NCI-H187 treated with DMSO at 0.1 percent for 48 hours (cell line): ENCODE measurements at places on chromosomes 16 and 17.

GRCh38 chr16:79691007-79691406 is 90.5 kb upstream of the MAF start:
- DNase-seq: no peak

GRCh38 chr17:61233991-61234750 is 165.5 kb upstream of the TBX2 start:
- DNase-seq: no peak

GRCh38 chr16:3807425-3808123 is 72.9 kb downstream of the CREBBP start:
- no peak for DNase-seq

GRCh38 chr16:84545114-84545737 is 40.8 kb upstream of the MEAK7 start:
- no peak for DNase-seq

GRCh38 chr17:8345052-8345690 is 5.5 kb downstream of the ODF4 start:
- no peak for DNase-seq

GRCh38 chr16:5062790-5063765 is 2.7 kb downstream of the C16orf89 start:
- DNase-seq: no peak

DNA sequence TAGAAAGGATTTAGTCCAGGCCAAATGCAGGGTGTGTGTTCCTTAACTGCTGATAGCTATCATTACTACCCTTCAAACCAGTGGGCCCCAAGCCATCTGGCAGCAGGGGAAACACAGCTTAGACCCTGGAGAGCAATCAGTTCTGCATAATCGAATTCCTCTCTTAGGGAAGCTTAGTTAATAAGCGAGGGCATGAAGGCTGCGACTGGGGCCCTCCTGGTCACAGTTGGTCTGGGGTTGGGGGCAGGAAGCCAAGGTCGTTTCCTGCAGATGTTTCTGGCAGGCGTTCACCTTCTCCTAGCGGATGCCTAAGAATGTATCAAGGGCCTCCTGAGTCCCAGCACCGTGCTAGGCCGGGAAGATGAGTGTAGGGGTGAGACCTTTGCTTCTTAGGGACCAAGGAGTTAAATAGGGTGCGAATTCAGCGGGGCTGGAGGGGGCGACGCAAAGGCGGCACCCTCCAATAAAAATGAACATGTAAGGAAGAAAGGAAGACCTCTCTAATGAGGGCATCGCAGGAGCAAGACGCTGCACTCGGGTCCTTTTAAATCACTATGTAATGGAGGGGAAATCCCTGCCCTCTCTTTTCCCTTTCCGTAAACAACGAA is 16.5 kb upstream of the EEF2K start:
- DNase-seq: no peak

DNA sequence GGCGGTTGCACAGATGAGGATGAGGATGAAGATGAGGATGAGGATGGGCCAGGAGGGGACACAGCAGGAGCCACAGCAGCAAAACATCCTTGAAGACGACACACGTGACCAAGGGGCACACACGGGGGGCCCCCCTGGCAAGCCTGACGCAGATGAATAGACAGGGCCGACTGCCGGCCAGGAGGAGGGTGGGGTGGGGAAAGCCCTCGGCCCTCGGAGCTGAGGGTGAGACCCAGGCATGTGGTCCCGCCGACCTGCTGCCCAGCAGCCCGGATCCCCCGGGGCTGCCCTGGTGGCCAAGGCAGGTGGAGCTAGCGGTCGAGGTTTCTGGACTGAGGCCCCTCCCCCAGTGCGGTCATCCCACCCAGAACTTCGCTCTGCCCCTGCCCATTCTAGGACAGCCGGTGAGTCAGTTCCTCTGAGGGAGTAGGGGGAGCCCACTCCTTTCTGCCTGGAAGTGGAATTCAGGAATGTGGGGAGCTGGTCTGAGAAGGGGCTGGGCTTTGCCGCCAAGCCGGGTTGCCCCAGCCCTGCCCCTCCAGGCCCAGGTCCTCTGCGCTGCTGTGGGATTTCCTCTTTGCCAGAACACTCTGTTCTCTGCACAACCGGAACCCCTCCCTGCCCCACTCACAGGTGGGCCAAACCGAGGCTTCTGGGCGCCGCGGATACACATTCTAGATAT is 9.9 kb downstream of the CYGB start:
- DNase-seq: no peak

- no peak for DNase-seq
Measured at GRCh38 chr17:58060596-58061191, 22.5 kb upstream of the DYNLL2 start.
